ENCODE measurements at places on chromosomes 1 and 21.

DNA sequence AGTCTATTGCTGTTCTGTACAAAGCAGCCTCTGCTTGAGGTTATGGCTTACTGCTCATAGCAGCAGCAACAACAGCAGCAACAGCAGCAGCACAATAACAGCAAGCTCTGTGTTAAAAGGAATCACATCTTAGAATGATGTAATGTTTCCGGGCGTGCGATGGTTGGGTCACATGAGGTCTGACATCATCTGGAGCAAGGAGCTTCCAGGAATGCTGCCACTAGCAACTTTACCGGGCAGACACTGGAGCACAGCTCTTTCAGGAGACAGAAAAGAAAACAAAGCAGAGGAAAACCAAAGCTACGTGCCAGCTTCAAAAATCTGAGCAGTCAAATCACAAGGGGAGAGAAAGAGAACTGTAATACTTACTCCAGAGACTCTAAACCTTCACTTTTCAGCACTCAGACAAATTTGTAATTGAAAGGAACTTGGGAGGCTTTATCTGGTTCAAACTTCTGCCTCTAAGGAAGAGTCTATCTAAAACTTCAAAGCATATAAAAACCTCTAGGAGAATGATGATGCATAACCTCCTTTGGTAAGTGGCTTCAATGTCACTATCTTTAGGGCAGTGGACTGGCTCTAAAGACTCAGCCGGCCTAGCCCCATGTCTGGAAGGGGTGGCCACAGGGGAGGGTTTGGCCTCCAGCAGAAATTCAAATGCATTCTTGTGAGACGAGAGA is 28.3 kb upstream of the RAB3GAP2 start:
- DNase-seq, result peak; percentile 69

GRCh38 chr21:41630249-41630648 is 122.3 kb upstream of the TMPRSS2 start:
- no peak for DNase-seq

GRCh38 chr1:180144659-180145357 is 9.9 kb upstream of the QSOX1 start:
- no peak for DNase-seq

DNA sequence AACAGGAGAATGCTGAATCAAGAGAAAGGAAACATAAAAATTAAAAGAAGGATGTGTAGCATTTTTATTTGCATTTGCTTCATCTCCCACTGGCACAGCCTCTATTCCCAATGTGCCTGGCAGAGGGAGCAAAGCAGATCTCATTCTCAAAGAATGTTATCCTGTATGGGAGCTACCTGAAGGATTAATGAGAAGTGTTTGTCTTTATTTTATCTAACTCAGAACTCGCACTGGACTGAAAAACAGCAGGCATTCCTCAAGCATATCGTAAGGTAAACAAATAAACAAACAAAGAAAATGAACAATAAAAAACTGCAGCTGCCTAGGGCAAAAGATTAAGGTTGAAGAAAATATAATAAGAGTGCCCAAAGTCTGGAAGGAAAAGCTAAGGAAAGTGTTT is 12.7 kb upstream of the COL11A1 start:
- DNase-seq, result no peak

- DNase-seq, result no peak
Measured at GRCh38 chr1:117205368-117205767, 5.4 kb downstream of the VTCN1 start.

DNA sequence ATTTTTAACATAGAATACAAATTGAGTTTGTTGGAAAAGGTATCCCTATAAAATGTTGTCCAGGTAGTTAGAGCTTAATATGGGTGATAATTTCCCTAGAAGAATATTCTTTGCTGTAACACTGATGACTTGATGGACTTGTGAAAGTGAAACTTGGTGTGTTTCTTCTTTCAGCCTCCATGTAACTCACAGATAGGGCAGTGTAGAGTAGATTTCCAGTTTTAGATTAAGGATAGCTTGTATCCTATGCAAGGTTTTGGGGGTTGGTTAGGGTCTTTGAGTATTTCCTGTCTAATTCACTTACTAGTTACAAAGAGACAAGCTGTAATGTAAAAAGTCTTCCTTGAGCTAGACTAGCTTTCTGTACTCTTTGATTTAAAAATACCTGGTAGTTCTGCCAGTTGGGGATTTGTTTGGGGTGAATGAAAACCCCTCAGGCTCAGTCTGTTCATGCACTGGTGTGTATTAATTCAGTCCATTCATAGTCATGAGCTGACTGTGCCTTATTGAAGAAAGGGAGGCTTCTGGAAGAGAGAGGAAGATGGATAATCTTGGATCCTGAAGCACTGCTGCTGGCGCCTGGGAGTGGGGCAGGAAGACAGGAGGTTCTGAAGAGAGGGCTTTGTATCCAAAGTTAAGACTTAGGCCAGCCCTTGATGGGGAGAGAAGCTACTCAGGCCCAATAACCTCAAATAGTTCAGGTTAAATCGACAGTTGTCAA is 83.6 kb downstream of the CAMTA1 start:
- peak; percentile 65 for DNase-seq

GRCh38 chr1:91821126-91821868 is 64.7 kb downstream of the TGFBR3 start:
- DNase-seq, result no peak

DNA sequence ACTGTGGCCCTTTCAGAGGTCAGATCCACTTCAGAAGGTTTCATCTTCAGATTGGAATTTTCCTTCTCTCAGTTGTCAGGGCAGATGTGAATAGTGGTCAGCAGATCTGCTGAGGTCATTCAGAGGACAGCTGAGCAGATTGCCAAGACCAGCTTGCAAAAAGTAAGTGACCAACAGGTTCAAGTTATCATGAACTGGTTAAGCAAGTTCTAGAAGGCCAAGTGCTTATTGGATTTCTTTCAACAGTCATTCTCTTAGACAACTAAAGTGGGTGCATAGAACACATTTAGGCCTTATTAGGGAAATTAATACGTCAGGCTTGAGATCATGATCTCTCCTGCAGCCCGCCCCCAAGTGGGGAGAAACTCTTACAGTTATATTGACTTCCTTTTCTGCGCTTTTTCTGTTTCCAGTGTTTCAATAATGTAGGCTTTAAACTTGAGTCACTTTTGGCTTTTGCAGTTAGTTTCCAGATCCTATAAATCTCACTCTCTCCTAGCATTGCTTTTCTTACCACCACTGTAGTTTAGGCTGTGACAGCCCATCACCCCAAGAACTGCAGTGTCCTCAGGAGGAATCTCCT is 96.4 kb downstream of the C1orf21 start:
- no peak for DNase-seq

DNA sequence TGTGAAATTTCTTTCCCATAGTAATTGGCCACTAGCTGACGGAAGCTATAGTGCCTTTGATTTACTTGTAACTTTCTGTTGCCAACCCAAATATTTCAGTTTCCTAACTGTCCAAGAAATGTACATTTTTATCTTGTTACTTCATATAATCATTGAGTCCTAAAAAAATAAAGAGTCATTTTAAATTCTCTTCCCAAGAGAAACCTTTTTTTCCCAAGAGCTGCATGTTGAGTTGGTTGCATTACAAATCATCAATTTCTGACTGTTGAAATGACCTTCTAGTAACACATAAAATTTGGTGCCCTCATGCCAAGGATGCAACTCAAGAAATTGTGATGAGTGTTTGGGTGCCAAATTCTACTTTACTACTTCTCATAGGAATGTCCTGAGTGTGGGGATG is 61.0 kb downstream of the HMCN1 start:
- no peak for DNase-seq

- DNase-seq, result peak; percentile 75
Measured at GRCh38 chr1:33007190-33008050, 29.3 kb downstream of the AK2 start.

DNA sequence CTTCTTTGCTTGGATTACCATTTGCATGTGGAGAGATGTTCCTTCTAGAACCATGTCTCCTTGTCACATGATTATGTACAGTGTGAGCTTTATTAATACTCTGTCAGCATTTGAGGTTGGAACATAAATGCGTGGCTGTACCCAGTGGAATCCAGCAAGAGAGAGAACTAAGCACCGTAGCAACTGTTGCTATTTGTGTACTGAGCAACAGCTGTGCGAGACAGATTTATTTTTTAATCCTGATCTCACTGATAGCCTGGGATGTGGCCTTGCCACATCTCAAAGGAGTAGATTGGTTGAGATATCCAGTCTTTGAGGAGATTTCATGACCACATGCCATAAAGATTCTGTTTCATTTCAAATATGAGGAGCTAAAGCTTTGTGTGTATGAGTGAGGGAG is 43.4 kb downstream of the KIF1B start:
- peak; percentile 68 for DNase-seq

DNA sequence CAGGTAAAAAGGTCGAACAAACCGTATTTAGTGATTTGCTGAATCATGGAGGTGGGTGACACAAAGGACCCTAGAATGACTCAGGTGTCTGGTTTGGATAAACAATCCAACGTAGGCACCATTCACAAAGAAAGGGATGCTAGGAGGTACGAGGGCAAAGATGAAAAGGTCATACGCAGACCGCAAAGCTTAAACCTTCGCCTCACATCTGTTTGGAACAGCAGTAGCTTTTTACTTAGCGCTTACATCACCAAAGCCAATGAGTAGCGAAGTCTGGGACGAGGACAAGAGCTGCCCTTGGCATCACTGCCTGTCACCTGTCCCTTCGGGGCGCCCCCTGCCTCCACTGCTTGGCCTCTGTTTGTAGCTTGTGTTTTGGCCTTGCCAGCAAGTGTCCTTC is 350.2 kb downstream of the SMYD3 start:
- no peak for DNase-seq

GRCh38 chr1:211485480-211485857 is 6.5 kb downstream of the RD3 start:
- no peak for DNase-seq

GRCh38 chr1:33719326-33719725 is 144.6 kb upstream of the HMGB4 start:
- DNase-seq, result no peak

- no peak for DNase-seq
Measured at GRCh38 chr1:214018386-214019268, 30.9 kb downstream of the PROX1 start.

DNA sequence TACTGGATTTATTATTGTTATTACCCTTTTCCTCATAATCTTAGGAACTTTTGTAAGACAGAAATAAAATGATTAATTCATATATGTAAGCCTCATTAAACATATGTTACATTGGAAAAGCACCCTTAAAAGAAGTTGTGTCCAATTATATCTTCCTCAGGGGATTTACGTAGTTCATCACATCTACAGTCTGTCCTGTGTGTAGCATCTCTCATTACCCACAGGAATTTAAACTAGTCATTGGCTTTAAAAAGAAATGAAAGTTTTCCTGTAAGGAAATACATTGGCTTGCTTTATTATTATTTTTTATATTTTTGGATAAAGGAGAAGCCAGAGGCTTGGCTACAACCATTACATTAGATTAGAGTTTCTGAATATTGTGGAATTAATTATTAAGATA is 56.1 kb downstream of the SWT1 start:
- DNase-seq, result no peak
